ENCODE measurements at places on chromosomes 1 and 21. TPM values are rescaled to one million over a fixed set of nuclear protein-coding genes. Genes with fewer than 3 reads are reported as not detected.

Gene TRIM63
- total RNA-seq: 13.0 TPM

Gene SHE
- total RNA-seq: under 0.01 TPM

Gene IFT25
- 38.5 TPM for total RNA-seq

Gene TMEM200B
- total RNA-seq: 20.8 TPM

Gene ST6GALNAC3
- total RNA-seq: 42.8 TPM

Gene PEX14
- 15.7 TPM for total RNA-seq

Gene NHLH1
- total RNA-seq: 0.11 TPM

Gene FAM177B
- not detected for total RNA-seq

All from placental epithelial cell (primary cell).